ENCODE measurements at places on chromosomes 6 and 20. TPM values are rescaled to one million over a fixed set of nuclear protein-coding genes. Genes with fewer than 3 reads are reported as not detected.

GRCh38 chr6:149965194-149966020, 1.7 kb downstream of the ULBP1 start:
- no peak for DNase-seq

GRCh38 chr20:25277941-25278521, 30.1 kb downstream of the PYGB start:
- DNase-seq = peak; percentile 27

Gene MRAP2
- total RNA-seq = 0.74 TPM

- no peak for DNase-seq
These were observed 207.4 kb upstream of the ZNF217 start for GRCh38 chr20:53800883-53801604.

DNA sequence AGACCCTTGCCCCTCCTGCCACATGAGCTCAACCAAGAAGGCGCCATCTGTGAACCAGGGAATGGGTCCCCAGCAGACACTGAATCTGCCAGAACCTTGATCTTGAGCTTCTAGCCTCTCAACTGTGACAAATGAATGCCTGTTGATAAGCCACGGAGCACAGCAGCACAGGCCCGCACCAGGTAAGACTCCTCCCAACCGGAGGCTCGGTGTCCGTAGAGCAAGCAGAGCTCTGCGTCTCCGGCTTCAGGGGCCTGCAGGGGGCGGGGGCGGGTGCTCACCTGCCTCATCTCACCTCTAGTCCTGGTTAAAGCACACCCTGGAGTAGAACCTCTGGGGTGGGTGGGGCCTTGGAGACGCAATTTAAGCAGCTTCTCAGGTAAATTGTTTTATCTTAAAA, 122.7 kb downstream of the SMOC2 start:
- DNase-seq = no peak

Gene TBXT
- not detected for total RNA-seq

Gene RNF39
- total RNA-seq = 2.5 TPM

DNA sequence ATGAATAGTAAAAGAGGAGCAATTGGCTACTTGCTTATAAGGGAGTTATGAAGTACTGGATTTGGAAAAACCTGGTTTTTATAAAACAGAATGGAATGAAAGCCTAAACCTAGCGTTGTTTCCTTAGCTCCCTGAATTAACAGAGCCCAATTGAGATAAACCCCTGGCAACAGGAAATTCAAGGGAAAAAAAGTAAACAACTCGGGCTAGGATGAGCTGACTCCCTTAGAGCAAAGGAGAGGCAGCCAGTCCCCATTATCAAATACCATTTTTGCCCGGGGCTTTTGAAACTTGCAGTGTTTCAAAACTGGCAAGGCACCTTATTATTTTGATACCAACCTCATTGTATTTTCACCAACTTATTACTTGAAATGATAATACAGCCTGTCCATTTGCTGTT, 587.5 kb downstream of the CD109 start:
- DNase-seq = no peak

- DNase-seq = no peak
These were observed 136.3 kb upstream of the MLIP start for GRCh38 chr6:53974941-53975340.

Gene ZNF165
- total RNA-seq = 2.2 TPM

DNA sequence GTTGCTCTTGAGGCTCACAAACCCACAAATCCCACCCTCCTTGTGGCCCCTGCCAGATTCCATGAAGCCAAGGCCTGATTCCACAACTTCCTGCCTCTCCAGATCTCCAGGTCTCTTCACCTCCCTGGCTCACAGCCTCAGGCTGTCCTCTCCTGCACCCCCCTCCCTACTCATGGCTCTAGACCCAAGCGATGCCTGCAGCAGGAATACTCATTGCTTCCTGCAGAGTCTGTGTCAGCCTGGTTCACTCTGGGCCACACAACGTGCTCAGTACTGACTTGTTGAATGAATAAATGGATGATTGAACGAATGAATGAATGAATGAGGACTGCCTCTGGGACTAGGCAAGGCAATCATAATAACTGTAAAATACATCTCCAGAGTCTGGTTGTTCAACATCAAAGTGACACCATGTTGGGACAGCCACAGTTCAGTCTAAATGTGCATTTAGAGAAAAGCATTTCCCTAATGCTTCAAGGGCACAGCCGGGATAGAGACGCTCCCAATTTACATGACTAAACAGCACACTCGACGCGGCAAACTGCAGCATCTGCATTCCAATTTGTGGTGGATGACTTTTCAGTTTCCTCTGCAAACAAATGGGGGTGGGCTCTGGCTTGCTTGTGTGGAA, 139.9 kb downstream of the GRM4 start:
- no peak for DNase-seq

Gene GJA1
- total RNA-seq = 64.1 TPM

GRCh38 chr6:37673436-37673835, 24.2 kb downstream of the MDGA1 start:
- no peak for DNase-seq

DNA sequence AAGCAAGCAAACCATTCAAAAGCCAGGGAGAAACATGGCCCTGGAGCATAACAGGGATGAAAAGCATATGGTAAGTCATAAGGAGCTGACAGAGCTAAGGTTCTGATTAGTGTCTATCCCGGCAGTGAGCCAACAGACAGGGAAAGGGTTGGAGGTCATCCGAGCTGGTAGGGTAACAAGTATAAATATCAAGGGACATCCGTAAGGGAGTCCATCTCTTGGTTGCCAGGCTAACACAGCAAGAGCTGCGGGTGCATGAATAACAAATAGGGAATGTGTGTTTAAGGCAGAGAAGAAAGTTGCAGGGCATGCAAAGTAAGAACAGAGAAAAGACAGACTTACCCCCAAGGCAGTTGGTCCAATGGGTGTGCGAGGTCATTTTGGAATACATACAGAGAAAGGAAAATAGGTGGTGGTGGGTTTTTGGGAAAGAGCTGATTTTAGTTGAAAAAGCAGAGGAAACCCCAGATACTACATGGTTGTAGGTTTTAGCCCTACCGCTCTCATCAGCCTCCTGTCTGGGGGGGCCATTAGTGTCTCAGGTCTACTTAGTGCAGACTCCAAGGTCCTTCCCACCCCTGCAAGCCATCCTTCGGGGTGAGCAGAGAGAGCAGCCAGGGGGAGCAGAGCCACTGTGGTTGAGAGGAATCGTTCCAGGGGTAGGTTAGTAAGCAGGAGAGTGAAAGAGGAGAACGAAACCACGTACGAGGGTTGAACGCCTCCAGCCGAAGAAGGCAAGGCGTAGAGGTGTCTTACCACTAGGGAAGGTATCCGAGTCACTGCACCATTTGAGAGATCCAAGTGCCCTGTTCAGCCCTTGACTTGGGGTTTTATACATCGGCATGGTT, at the start of gene ERVFRD-1:
Gene ERVFRD-1 (minus strand): TSS at position 805 of the 848 bp plus-strand sequence. CDS start 6,415 bp downstream, outside the sequence.
- no peak for DNase-seq

GRCh38 chr6:107321793-107322192, 137.6 kb downstream of the PDSS2 start:
- no peak for DNase-seq

Gene SIM1
- not detected for total RNA-seq

Gene MYH7B
- total RNA-seq = 0.56 TPM

Gene C20orf141
- total RNA-seq = not detected

GRCh38 chr6:44734886-44735629, 347.6 kb downstream of the CDC5L start:
- no peak for DNase-seq

DNA sequence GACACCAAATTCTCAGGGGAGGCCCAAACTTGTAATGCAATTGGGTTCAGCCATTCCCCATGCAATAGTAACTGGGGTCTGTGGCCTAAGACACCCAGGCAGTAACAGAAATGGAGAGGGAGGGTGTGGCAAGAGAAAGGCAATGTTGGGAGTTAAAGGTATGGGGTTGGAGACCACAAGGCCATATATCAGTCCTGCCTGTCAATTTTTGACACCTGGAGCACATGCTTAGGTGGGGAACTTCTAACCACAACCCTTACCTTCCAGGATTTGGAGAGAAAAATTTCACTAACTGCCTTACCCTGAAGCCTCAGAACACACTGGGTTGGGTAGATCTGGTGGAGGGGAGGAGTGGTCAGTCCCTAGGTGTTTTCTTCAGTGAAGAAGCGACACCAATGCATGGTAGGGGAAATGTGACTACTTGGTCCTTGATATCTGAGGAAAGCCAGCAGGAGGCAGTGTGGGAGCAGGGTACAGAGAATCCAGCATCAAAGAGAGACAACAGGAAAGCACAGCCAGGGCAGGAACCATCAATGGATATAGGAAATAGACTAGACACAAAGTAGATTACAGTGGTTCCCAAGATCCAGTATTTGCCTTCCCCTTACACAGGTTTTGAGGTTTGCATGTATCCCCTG, 6.8 kb upstream of the USP49 start:
- no peak for DNase-seq

Gene CAP2
- 4.7 TPM for total RNA-seq

DNA sequence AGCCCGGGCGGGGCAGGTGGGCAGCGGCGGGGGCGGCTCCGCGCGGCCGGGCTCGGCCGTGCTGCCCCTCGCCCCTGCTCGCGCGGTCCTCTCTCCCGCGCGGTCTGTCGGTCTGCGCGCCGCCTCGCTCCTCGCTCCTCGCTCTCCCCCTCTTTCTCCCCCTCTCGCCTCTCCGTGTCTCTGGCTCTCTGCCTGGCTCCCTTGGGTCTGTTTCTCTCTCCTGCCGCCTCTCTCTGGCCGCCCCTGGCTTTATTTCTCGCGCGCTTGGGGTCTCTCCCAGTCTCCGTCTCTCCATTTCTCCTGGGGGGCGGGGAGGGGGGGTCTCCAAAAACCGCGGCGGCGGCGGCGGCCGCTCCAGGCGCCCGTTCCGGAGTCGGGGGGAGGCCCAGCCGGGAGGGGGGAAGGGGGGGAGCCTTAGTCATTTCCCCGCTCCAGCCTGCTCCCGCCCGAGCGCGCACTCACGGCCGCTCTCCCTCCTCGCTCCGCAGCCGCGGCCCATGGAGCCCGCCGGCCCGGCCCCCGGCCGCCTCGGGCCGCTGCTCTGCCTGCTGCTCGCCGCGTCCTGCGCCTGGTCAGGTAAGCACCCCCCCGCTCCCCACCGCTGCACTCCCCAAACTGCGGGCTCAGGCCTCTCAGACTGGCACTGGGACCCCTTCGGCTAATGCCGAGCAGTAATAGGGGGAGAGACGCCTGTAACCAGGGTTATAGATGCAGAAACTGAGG, at the start of gene SIRPA:
Gene SIRPA (plus strand): TSS at position 457 of the 723 bp plus-strand sequence. CDS start 41 bp downstream, at position 498.
- peak; percentile 58 for DNase-seq

Gene DCDC2
- 5.6 TPM for total RNA-seq

DNA sequence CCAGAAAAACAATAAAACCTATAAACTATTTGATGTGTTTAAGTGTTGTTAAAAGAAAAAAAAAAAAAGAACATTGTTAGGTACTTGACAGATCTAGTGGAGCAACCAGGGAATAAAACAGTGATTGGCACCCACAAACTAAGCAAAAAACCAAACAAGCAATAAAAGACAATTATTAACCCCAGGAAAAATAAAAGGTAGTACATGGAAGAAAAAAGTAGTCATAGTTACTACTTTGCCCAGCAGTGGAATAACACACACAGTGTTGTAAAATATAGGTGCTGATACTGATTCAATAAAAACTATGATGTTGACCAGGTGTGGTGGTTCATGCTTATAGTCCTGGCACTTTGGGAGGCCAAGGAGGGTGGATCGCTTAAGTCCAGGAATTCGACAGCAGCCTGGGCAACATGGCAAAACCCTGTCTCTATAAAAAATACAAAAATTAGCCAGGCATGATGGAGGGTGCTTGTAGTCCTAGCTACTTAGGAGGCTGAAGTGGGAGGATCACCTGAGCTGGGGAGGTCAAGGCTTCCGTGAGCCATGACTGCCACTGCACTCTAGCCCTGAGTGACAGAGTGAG, 43.9 kb downstream of the PIGU start:
- DNase-seq = no peak

Gene GLP1R
- total RNA-seq = 0.35 TPM

GRCh38 chr6:31681135-31681671, 336 bp upstream of the LY6G5C start:
- peak; percentile 63 for DNase-seq

GRCh38 chr20:44646023-44646640, 5.4 kb downstream of the ADA start:
- DNase-seq = no peak

DNA sequence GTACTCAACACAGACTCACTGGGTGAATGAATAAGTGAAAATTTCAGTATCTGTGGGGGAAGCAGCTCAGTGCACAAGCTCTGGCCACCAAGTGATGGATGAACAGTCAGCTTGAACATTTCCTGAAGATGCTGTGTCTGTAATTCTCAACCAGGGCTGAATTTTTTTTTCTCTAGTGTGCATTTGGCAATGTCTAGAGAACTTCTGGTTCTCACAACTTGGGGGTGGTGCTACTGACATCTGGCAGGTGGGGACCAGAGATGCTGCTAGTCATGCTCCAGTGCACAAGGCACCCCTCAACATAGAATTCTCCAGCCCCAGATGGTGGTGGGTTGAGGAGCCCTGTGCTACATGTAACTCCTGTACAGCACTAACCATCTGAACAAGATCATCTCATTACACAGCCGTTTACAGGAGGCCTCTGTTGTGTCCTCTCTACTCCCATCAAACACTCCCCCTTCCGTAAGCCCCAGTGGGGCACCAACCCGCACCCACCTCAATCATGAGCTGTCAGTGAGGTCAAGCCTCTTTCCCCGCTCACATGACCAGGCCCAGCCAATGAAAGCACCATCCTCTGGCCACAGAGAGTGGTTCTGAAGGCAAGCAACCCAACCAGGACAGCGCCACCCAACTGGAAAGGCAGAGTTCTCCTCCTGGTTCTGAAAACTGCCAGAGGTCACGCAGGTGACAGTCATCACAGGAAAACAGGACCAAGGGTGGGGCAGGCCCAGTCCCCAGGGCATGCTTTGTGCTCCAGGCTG, 103.9 kb upstream of the PMEPA1 start:
- no peak for DNase-seq

Gene SPEF1
- total RNA-seq = 3.9 TPM

Gene POU5F1
- total RNA-seq = 5.0 TPM

DNA sequence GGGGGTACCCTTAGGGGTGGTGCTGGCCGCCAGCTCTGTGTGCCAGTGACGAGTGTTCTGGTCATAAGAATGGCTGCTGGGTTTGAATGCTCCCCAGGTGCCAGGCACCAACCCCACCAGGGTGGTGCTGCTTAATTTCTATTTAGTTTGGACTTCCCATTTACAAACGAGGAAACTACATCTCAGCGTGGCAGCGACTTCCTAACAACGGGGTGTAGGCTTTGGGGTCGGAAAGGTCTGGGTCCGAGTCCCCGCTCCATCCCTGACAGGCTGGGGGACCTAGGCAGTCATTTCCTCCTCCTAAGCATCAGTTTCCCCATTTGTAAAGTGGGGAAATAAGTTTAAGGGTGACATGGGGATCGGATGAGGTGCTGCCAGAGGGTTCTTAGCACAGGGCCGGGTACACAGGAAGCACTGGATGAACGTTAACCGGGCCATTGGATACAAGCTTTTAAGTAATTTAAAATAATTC, 30.3 kb downstream of the CEBPB start:
- no peak for DNase-seq

Gene RAD21L1
- total RNA-seq = not detected

Data from lower lobe of right lung (tissue), 2 donors.